ENCODE measurements at places on chromosomes 12 and 14. TPM values are rescaled to one million over a fixed set of nuclear protein-coding genes. Genes with fewer than 3 reads are reported as not detected.

HOXC5 gene
- total RNA-seq: not detected

ASIC1 gene
- total RNA-seq: 4.5 TPM

C14orf39 gene
- total RNA-seq: 0.66 TPM

RDH12 gene
- total RNA-seq: not detected

GRCh38 chr12:115922952-115923564, 354.4 kb downstream of the MED13L start:
- H3K27ac ChIP-seq: no peak overlapping the region
- no peaks in the 10 kb centered on the region for H3K4me1 ChIP-seq
- no peaks in the 10 kb centered on the region for H3K36me3 ChIP-seq
- no peak overlapping the region for H3K4me3 ChIP-seq
- peaks cover 5% of the 10 kb centered on the region for H3K27me3 ChIP-seq

Data from endodermal cell (in vitro differentiated cells).